NCI-H1105 treated with DMSO at 0.1 percent for 48 hours (cell line): ENCODE measurements at places on chromosomes 2 and 18.

DNA sequence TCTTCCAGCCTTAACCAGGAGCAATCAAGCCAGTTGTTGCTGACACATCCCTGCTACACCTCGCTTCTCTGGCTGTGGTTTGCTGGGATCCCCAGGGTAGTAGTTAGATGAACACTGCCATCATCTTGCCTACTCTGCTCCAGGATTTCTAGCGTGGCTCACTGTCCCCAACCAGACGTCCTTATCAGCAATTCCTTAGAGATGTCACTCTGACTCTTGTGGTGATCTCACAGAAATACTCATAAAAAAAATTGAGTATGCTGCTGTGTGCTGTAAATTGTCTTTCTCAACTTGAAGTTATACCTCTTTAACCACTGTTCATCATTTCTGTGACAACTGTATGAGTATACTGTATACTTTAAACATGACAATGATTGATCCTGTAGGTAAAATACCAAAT lies 63.2 kb downstream of the PLCL1 start:
- DNase-seq = no peak

DNA sequence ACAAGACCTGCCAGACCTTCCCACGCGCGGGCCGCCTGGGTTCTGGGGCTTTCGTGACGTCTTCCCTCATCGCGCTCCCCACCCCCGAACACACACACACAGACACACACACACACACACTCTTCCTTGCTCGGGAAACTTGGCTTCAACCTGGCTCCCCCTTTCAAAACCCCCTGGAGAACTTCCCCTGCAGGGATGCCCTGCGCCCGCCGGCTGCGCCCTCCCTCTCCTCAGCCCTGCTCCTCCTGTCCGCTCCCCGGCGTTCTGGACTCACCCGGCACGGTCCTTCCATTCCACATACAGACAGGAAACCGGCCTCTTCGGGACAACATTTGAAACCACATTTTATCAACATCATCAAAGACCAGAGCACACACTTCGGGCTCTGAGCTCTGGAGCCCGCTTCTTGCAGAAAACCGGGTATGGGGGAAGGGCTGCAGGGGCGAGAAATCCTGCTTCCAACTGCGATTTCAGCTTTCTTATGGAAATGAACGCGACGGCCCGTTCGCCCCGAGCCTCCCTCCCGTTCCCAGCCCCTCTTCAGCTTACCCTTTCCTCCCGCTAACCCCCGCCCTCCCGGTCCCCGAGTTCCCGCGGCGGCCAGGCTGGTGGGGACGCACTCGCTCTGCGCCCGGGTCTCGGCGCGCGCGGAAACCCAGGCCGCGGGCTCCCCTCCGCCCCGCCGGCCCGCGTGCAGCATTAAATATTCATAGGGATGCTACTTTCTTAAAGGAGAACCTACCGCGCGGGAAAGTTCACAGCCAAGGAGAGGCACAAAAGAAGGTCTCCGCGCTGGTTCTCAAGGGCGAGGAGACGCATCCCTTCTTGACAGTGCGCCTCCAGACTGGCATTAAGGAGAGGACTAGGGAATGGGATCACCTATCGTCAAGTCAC lies 18.3 kb downstream of the POU3F3 start:
- no peak for DNase-seq

- no peak for DNase-seq
Measured at GRCh38 chr18:58225101-58225500, 181.1 kb downstream of the NEDD4L start.

DNA sequence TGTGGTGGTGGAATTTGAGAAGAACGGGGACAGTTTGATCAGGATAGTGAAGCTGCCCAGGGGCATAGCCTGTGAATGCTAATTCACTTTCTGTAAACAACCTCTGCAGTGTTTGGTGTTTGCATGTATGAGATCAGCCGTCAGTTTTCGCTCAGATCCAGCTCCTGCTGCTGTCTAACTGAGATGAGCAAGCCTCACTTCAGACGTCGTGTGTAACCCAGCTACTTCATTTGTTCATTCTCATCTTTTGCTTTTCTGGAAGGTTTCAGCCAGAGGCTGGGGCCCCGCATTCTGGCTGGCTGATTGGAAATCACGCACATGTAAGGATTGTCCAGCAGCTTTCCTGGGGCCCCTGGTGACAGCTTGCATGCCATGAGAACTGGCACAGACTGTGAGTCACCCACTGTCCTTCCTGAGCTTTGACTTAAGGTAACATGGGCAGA lies 48.9 kb downstream of the LDLRAD4 start:
- DNase-seq = no peak

GRCh38 chr2:118586312-118586711 lies 261.1 kb downstream of the EN1 start:
- DNase-seq = no peak
